ENCODE measurements at places on chromosomes 11 and 22.

- DNase-seq = no peak
These were observed 6.1 kb downstream of the WNT7B start for GRCh38 chr22:45970705-45971407.

GRCh38 chr11:78870655-78871054 lies 296.0 kb upstream of the NARS2 start:
- no peak for DNase-seq

GRCh38 chr22:28222571-28222970 lies 303.5 kb upstream of the PITPNB start:
- DNase-seq = no peak

DNA sequence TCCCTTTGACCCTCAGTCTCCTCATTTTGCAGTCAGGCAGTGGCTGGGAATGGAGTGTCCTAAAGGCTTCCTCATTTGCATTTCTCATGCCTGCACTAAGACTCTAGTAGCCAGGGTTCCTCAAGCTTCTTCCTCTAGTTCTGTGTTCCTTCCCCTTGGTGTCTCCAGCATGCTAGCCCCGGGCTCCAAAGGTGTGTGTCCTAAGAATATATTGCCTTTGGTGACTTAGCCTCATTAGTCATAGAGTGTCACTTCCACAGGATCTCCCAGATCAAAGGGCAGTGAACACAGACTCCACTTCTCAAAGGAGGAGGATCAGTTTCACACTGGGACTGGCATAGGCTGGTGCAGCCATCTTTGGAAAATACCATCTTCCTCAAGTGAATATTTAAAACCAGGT lies 21.4 kb upstream of the ACER3 start:
- DNase-seq = no peak

- DNase-seq = no peak
These were observed 4.7 kb upstream of the SHISA8 start for GRCh38 chr22:41919357-41920224.

DNA sequence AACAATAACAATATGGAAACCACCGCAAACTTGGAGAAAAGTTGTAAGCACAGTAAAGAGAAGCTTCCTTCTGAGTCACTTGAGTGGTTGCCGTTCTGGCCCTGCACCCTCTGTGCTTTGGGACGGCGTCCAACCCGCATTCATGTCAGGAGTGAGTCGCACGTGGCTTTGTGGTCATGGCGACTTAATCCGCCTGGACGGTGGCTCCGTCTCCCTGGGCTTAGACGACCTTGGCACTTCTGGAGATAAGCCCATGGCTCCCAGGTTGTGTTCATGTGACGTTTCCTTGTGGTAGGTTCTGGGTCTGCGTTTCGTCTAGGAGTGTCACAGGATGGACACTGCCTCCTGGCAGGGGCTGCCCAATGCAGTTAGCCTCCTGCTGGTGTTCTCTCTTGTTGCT lies 40.5 kb downstream of the TPCN2 start:
- DNase-seq = no peak

GRCh38 chr11:128412847-128413791 lies 174.2 kb downstream of the ETS1 start:
- DNase-seq = peak; percentile 37
